Activated naive CD4-positive, alpha-beta T cell treated with anti-CD3 and anti-CD28 coated beads for 36 hours (primary cell): ENCODE measurements at places on chromosomes 2 and 18. TPM values are rescaled to one million over a fixed set of nuclear protein-coding genes. Genes with fewer than 3 reads are reported as not detected.

- peaks cover 2% of the 10 kb centered on the region for H3K27me3 ChIP-seq
- H3K36me3 ChIP-seq = no peaks in the 10 kb centered on the region
- H3K4me1 ChIP-seq = no peaks in the 10 kb centered on the region
- no peak overlapping the region for H3K4me3 ChIP-seq
These were observed 94.8 kb upstream of the TPO start for GRCh38 chr2:1318366-1319009.

DNA sequence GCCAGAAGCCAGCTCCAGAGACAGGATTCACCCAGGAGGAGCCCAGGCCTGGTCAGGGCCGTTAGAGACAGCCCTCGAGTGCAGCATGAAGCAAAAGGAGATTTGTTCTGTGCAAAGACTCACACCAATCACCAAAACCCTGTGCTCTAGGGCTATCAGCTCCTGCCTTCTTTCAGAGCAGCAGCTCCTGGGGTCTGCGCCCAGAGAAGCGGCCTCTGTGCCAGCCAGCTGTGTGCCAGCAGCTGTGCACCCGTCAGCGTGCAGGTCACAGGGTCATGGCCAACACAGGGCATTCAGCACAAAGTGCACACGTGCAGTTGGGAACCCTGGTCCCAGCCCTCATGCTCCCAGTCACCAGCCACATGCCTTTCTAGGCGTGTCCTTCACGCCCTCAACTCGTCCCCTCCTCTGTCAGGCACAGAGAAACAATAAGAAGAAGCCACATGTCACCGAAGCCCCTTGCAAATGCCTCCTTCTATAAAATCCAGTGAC, 49.3 kb downstream of the ZNF516 start:
- H3K27me3 ChIP-seq = no peaks in the 10 kb centered on the region
- no peak for DNase-seq
- H3K4me3 ChIP-seq = no peak overlapping the region

The MRPL44 gene
- 39.1 TPM for total RNA-seq

The GALNT5 gene
- total RNA-seq = not detected

DNA sequence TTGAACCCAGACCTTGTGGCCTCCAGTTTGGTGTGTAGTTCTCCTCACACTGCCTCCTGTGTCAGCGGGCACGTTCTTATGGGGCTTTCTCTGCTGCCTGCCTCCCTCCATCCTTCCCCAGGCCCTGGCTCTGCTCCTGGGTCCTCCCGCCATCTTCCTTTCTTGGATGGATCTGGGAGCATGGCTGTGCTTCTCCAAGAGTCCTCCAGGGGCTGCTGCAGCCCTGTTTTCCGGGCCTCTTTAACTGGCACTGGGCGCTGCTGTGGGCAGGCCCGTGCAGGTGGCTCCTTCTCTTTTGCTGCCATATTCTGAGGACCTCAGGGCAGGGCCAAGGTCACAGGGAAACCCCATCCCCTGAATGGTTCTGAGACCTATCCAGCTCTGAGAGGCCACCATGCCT, 17.8 kb downstream of the THNSL2 start:
- peaks cover 4% of the 10 kb centered on the region for H3K27me3 ChIP-seq
- no peak overlapping the region for H3K27ac ChIP-seq
- H3K4me1 ChIP-seq = peaks cover 16% of the 10 kb centered on the region
- no peak overlapping the region for H3K4me3 ChIP-seq
- peaks cover 5% of the 10 kb centered on the region for H3K36me3 ChIP-seq
